Endothelial cell (in vitro differentiated cells): ENCODE measurements at places on chromosomes 2 and 18.
A peak's percentile ranks its signal among the peaks of the same experiment; 100 is the strongest.

DNA sequence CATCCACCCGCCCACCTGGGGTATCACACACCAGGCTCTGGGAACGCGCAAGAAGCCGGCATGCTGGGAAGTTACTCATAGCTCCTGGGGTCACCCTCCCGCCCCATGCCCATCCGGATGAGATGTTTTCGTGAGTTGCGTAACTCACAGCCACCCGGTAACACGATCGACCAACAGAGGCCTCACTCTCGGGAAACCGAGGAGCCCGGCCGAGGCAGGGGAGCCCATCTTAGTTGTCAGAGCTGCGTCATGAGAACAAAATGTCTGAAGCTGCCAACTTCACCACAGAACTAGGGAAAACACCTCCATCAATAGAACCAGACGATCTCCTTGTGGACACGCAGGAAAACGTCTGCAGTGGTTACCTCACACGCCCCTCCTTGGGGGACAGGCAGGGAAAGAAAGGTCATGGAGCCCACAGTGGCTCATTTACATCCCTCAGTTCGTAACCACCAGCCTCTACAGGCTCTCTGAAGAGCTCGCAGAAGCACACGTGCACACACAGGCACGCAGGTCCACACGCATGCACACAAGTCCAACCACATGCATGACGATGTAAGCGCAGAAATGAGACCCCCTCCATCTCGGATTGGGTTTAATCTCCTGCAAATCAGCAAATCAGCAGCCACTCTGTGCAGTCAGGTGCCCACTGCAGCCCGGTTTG, 26.2 kb downstream of the ADI1 start:
- H3K4me3 ChIP-seq: no peak overlapping the region
- peaks cover 5% of the 10 kb centered on the region for H3K27me3 ChIP-seq
- DNase-seq: no peak
- H3K36me3 ChIP-seq: no peaks in the 10 kb centered on the region

DNA sequence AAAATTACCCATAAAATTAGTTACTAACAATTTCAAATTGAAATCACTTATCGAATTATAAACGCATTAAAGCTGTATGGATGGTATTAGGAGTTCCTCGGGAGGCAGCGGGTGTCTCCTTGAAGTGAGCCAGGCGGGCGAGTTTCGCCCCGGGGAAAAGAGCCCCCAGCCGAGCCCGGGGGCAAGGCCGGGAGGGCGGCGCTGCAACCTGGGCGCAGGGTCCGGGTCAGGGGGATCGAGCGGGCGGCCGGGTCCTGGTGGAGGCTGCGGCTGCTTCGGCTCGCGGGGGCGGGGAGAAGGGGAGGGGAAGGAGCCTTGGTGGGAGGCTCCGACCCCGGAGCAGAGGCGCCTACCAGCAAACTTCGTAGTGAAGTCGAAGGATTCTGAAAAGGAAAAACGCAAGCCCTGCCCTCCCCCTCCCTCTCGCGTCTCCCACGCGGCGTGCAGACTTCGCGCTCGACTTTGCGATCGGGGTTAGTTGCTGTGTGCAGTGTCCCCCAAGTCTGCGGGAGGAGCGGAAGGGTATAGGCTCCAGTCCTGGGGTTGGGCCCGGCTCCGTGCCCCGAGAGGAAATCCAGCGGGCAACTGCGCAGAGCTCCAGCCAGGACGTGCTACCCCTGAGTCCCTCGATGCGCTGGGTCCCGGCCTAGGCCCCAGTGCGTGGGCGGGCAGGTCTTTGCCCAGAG, 140.8 kb downstream of the MEIS1 start:
- H3K36me3 ChIP-seq: no peaks in the 10 kb centered on the region
- H3K4me1 ChIP-seq: peaks cover 13% of the 10 kb centered on the region
- peak; percentile 60 for DNase-seq
- peak overlapping the region; percentile 89 for H3K4me3 ChIP-seq

- peak overlapping the region; percentile 80 for H3K27ac ChIP-seq
- DNase-seq: no peak
- peaks cover 22% of the 10 kb centered on the region for H3K4me1 ChIP-seq
- H3K36me3 ChIP-seq: peaks cover 28% of the 10 kb centered on the region
These were observed 1.3 kb upstream of the TMSB10 start for GRCh38 chr2:84904151-84904550.

GRCh38 chr2:105497094-105497493, 98.2 kb upstream of the FHL2 start:
- H3K4me3 ChIP-seq: no peak overlapping the region
- H3K27me3 ChIP-seq: no peaks in the 10 kb centered on the region
- DNase-seq: no peak
- no peaks in the 10 kb centered on the region for H3K36me3 ChIP-seq
- H3K27ac ChIP-seq: no peak overlapping the region
- no peaks in the 10 kb centered on the region for H3K4me1 ChIP-seq

DNA sequence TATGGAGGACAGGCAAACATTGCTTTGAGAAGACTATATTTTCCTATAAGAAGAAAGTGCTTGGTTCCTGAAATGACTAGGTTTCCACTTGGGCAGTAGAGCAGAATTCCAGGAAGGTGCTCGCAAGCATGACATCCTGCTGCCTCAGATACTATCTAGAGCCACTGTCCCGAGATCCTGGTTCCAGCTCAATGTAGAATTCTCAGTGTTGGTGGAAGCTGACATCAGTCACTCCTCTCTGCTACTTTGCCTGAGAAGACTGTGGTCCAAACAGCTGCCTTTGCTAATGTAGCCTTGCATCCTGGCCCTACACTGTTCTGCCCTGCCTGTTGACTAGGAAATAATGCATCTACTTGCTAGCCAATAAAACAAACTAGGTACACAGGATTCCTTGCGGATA, 50.0 kb upstream of the ITGA6 start:
- H3K27ac ChIP-seq: no peak overlapping the region
- H3K4me1 ChIP-seq: peaks cover 20% of the 10 kb centered on the region
- no peak overlapping the region for H3K4me3 ChIP-seq
- H3K27me3 ChIP-seq: no peaks in the 10 kb centered on the region
- no peak for DNase-seq

DNA sequence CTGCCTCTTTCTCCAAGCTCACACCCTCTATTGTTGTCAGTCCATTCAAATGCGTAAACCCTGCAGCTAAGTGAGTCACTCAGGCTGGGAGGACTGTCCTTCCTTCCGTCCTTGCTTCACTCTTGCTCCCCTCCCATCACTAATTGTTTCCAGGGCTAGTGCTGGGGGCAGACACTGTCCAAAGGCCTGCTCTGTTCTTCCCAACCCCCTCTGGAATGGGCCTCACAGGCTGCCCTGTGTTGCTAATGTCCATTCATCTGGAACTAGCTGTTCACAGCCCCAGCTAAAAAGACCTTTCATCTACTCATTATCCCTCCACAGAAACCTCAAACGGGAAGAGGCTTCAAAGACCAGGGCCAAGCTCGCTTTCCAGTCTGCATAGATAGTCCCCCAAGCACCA, 31.9 kb upstream of the NRP2 start:
- DNase-seq: no peak
- H3K27ac ChIP-seq: no peak overlapping the region
- no peak overlapping the region for H3K4me3 ChIP-seq

- H3K27me3 ChIP-seq: no peaks in the 10 kb centered on the region
- no peak for DNase-seq
- H3K4me1 ChIP-seq: peaks cover 7% of the 10 kb centered on the region
- H3K27ac ChIP-seq: no peak overlapping the region
- peaks cover 11% of the 10 kb centered on the region for H3K36me3 ChIP-seq
These were observed 96.2 kb downstream of the GORASP2 start for GRCh38 chr2:171025214-171025613.

DNA sequence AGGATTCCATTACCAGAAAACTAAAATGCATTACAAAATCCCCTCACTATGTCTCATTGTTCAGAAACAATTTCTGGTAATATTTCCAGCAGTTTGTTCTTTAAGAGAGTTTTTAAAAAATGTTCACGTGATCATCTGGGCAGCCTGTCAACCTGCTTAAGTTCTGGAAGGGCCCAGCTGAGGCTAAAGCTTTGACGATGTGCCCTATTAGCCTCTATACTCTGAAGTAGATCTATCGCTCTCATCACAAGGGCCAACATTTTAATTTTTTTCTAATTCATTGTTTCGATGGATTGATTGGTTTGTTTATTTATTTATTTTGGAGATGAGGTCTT, 205.8 kb downstream of the PRKCE start:
- H3K27ac ChIP-seq: no peak overlapping the region
- H3K27me3 ChIP-seq: peaks cover 3% of the 10 kb centered on the region
- peaks cover 27% of the 10 kb centered on the region for H3K4me1 ChIP-seq
- no peak for DNase-seq

- H3K27me3 ChIP-seq: no peaks in the 10 kb centered on the region
- H3K27ac ChIP-seq: no peak overlapping the region
- H3K4me3 ChIP-seq: no peak overlapping the region
These were observed 16.7 kb downstream of the LANCL1 start for GRCh38 chr2:210459880-210460279.

GRCh38 chr2:95362486-95362885, 40.0 kb upstream of the FAHD2A start:
- DNase-seq: no peak
- no peak overlapping the region for H3K27ac ChIP-seq
- H3K27me3 ChIP-seq: peaks cover 5% of the 10 kb centered on the region
- no peaks in the 10 kb centered on the region for H3K36me3 ChIP-seq
- no peaks in the 10 kb centered on the region for H3K4me1 ChIP-seq
- H3K4me3 ChIP-seq: no peak overlapping the region

DNA sequence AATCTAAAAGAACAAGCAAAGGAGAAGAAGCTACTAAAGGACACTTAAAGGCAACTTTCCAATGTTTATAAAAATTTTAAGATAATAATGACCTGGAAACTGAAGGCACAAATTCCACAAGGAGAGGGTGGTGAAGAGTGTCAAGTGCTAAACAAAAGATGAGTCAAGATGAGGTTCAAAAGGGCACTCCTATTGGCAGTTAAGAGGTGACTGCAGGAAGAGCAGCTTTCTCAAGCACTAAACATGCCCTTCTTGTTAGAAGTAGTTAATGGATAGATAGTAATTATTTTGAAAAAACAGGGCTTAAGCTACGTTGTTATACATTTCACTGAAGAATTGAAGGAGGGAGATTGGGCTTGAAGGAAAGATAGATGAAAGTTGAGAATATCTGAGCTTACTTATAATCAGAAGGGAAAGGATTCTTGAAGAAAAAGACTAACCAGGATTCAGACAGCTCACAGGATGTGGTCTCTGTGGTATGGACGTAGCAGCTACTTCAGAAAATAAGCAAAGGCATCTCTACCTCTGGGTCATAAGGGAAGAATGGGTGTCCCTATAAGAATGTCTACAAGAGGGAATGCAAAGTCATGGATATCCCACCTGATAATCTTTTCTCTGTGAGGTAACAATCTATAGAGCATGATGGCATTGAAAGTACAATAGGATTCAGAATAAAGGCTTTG, 454.7 kb upstream of the SLC39A10 start:
- no peaks in the 10 kb centered on the region for H3K27me3 ChIP-seq
- no peak overlapping the region for H3K4me3 ChIP-seq
- no peak overlapping the region for H3K27ac ChIP-seq
- H3K4me1 ChIP-seq: no peaks in the 10 kb centered on the region
- DNase-seq: no peak

DNA sequence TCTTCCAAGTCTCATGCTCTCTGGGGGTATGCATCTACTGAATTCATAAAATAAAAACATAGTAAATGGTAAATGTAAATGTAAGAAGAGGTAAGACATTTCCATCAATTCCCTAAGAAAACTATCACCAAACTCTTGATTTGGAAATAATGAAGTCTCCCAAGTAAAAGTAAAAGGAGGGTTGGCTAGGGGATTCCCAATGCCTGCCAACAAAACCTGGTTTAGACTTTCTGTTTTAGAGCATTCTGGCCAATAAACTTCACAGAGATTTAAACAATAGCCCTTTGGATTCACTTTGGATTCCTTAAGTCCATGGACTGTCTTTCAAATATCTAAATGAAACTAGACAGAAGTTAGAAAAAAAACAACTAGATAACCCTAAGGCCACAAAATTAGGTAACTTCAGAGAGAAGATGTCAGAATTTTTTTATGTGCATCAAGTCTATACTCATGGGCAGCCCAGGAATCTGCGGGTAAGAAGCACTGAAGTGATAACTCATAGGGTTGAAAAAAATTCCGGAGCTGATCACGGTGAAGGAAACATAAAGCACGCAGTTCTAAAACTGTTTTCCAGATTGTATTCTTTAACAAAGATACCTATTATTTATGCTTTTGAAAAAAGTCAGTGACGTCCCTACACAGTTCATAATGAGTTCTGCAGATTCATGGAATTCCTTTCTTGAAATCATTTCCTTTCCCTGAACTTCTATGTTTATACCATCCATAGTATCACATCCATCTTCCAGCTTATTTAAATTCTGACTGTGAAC, 263.6 kb downstream of the AFF3 start:
- no peak overlapping the region for H3K4me3 ChIP-seq
- H3K27ac ChIP-seq: no peak overlapping the region
- DNase-seq: no peak
- H3K36me3 ChIP-seq: no peaks in the 10 kb centered on the region
- H3K27me3 ChIP-seq: peaks cover 1% of the 10 kb centered on the region

- no peak overlapping the region for H3K27ac ChIP-seq
- H3K27me3 ChIP-seq: peaks cover 27% of the 10 kb centered on the region
- no peak overlapping the region for H3K4me3 ChIP-seq
- no peaks in the 10 kb centered on the region for H3K4me1 ChIP-seq
These were observed 193.4 kb upstream of the HDAC4 start for GRCh38 chr2:239594019-239594771.

DNA sequence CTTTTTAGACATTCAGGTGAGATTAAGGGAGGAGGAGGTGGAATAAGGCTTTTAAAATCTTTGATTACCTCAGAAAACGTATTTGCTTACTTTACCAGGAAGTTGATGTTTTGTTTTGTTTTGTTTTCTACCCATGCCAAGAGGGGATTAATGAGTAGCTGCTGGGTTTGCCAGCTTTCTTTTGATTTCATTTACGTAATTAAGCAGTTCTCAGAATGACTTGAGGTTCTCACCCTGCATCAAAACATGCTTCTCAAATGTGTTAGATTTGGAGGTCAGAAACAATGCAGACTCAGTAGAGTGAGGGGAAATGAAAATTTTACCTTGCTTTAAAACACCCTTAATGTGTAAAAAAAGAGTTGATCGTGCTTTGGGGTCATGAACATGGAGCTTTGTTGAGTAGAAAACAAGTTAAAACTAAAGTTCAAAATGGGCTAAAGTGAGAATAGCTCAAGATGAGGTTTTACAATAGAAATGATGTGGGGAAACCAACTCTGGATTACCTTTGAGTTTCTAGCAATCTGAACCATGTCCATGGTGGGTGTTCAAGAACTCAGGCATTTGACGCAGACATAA, 217.1 kb upstream of the EPAS1 start:
- no peaks in the 10 kb centered on the region for H3K27me3 ChIP-seq
- peaks cover 3% of the 10 kb centered on the region for H3K36me3 ChIP-seq
- DNase-seq: no peak

DNA sequence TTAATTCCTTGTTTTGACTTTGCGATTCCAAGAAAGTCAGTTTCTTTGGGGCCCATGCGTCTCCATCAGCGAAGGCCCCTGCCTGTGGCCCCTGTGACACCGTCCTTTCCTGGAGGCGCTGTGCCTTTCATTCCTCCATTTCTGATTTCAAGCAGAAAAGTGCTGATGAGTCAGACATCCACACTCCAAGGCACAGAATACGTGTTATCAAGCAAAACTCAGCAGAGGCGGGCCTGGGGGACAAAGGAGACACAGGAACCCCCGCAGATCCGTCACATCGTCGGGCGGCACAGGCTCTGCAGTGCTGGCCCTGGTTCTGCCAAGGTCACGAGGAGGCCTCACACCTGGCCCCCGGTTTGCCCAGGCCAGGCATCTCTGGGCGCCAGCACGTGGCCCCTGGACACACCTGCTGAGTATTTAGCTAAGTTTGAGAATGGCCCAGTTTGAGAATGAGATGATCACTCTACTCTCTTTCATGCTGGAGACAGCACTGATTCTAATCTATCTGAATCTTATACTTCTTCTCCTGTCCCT, 7.2 kb upstream of the SALL3 start:
- no peaks in the 10 kb centered on the region for H3K36me3 ChIP-seq
- no peak overlapping the region for H3K27ac ChIP-seq
- DNase-seq: no peak
- H3K27me3 ChIP-seq: peaks cover 45% of the 10 kb centered on the region
